ENCODE measurements at places on chromosomes 5 and 9.

- DNase-seq = no peak
These were observed 18.8 kb downstream of the RGS3 start for GRCh38 chr9:113482341-113482740.

- no peak for DNase-seq
These were observed 129.7 kb upstream of the RAD23B start for GRCh38 chr9:107153336-107153735.

GRCh38 chr9:98580956-98581355 lies 127.8 kb downstream of the GABBR2 start:
- no peak for DNase-seq

- DNase-seq = no peak
These were observed 72.3 kb downstream of the HCN1 start for GRCh38 chr5:45623832-45624231.

GRCh38 chr9:75529463-75529862 lies 361.0 kb upstream of the PCSK5 start:
- DNase-seq = no peak

- no peak for DNase-seq
These were observed 99.8 kb downstream of the KLHL3 start for GRCh38 chr5:137636099-137636498.

GRCh38 chr9:134215699-134216448 lies 51.5 kb upstream of the RNU6ATAC start:
- no peak for DNase-seq

DNA sequence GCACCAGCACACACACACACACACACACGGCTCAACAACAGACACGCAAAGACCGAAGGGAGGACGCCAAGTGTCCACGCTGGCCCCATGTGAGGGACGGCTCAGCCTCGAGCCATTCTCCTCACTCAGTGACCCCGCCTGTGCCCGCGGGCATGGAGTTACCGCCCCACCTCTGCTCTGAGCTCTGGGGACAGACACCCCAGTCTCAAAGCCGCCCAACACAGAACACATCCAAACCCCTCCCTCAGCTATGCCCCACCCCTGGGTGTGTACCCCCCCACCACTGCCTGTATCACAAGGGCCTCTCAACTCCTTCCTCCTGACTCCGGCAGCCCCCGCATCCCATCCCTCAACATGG lies 81.2 kb downstream of the CAMSAP1 start:
- no peak for DNase-seq

DNA sequence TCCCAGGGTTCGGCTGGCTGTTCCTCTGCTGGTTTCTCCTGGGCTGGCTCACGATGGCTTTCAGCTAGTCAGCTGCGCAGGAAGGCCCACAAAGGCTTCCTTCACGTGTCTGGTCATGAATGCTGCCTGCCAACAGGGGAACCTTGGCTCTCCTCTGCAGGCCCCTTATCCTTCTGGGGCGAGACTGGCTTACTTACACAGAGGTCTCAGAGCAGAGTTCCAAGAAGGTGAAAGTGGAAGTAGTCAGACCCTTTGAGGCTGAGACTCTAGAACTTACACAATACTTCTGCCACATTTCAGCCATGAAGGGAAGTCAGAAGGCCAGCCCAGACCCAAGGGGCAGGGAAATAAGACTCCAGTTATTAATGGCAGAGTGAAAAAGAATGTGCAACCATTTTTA lies 99.5 kb downstream of the LHFPL2 start:
- no peak for DNase-seq

DNA sequence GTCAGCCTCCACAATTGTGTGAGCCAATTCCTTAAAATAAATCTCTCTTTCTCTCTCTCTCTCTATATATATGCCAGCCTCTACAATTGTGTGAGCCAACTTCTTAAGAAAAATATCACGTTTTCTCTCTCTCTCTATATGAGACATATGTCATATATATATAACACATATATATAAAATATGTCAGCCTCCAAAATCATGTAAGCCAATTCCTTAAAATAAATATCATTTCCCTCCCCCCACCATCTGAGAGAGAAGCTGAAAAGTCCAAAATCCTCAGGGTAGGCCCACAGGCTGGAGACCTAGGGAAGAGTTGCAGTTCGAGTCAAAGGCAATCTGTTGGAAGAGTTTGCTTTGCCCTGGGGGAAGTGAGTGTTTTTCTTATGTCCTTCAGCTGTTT lies 158.1 kb upstream of the RPS23 start:
- no peak for DNase-seq

DNA sequence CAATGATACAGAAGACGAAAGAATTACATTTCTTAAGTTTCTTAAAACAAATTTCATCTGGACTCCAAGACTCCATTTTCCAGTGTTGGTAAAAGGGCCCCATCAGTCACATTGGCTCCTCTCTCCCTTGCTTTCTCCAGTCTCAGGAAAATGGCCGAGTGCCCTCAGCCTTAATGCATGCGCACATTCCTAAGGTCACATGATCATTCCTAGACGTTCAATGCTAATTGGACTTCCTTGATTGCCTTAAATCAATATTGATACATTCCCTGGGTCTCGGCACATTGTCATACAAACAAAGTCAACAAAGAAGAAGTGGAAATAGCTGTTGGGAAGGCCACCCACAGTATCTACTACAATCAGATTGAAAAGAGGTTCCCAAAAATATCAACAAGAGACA lies 413.6 kb upstream of the GRAMD2B start:
- DNase-seq = no peak

Data from cerebellum (tissue), 4 donors.